ENCODE measurements at places on chromosomes 1 and 21. TPM values are rescaled to one million over a fixed set of nuclear protein-coding genes. Genes with fewer than 3 reads are reported as not detected.

- peaks cover 34% of the 10 kb centered on the region for H3K27me3 ChIP-seq
- no peak overlapping the region for H3K27ac ChIP-seq
- no peak for DNase-seq
- peaks cover 37% of the 10 kb centered on the region for H3K4me1 ChIP-seq
- H3K4me3 ChIP-seq, result no peak overlapping the region
- H3K36me3 ChIP-seq, result no peaks in the 10 kb centered on the region
Observed at GRCh38 chr1:41364442-41365319, 3.4 kb downstream of the FOXO6 start.

Gene CYYR1
- total RNA-seq, result not detected

Gene GABPA
- 29.3 TPM for total RNA-seq

- no peaks in the 10 kb centered on the region for H3K27me3 ChIP-seq
- H3K36me3 ChIP-seq, result no peaks in the 10 kb centered on the region
- no peak overlapping the region for H3K27ac ChIP-seq
- H3K4me3 ChIP-seq, result no peak overlapping the region
- H3K4me1 ChIP-seq, result no peaks in the 10 kb centered on the region
- no peak for DNase-seq
Observed at GRCh38 chr1:83087851-83088250, 911.1 kb downstream of the TTLL7 start.

Measured in natural killer cell (primary cell).